Brain pericyte (primary cell): ENCODE measurements at places on chromosomes 13 and 19.

DNA sequence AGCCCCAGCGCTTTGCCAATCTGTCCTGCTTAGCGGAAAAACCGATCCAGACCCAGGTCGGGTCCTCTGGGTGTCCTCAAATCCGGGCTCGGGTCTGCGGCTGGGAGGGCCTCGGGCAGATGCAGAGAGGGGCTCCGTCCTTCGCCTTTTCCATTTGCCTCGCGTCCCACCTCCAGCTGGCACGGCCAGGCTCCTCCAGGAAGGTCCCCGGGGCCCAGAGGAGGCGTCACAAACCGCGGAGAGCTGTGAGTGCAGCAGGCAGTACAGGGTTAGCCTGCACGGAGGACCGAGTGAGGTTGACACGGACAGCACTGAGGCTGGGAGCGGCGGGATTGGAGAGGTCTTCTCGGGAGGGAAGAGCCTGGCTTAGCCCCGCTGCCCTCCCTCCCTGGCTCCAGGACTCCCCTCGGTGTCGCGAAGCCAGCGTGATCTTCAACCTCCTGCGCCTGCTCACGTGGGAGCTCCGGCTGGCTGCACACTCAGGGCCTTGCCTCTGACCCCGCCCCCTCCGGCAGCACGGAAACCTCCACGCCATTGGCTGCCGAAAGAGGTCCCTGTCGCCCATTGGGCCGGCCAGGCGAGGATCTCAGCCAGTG lies 2.8 kb upstream of the IFNL2 start:
- no peak for DNase-seq

DNA sequence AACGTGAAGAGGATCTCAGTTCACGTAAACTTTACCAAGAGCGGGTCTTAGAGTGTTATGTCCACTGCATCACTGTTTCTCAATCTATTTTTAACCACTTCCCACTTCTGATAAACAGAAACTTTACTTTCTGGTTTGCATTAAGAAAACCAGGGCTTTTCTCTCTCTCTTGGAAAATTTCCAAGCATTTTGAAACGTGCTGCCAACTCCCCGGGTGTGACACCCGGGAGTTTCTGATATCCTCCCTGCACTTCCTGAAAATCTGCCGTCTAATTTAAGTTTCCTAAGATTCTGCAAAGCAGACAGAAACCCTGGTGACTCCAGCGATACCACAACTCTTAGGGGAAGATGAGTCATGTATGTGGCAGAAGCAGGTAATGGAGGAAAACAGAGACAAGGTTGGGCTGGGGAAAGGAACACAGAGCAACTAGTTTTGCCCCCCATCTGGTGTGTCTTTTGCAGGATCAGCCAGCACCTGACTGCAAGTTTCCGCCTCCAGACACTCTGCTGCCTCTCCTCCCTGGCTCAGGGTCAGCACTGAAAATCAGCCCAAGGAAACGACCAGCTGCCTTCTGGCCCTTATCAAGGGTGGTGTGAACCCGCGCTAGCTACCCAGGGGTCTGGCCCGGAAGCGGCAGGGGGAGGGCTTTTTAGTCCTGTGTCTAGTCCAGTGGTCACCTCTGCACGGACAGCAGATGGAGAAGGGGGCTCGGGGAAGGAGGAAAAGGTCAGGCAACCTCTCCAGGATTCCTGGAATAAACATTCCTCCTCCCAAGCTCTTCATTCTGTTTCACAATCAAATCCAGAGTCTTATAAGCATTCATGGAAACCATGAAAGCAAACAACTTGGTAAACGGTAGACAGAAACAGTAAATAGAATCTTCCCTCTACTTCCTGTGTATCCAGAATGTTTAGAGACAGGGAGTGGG lies 11.3 kb upstream of the FFAR2 start:
- no peak for DNase-seq

DNA sequence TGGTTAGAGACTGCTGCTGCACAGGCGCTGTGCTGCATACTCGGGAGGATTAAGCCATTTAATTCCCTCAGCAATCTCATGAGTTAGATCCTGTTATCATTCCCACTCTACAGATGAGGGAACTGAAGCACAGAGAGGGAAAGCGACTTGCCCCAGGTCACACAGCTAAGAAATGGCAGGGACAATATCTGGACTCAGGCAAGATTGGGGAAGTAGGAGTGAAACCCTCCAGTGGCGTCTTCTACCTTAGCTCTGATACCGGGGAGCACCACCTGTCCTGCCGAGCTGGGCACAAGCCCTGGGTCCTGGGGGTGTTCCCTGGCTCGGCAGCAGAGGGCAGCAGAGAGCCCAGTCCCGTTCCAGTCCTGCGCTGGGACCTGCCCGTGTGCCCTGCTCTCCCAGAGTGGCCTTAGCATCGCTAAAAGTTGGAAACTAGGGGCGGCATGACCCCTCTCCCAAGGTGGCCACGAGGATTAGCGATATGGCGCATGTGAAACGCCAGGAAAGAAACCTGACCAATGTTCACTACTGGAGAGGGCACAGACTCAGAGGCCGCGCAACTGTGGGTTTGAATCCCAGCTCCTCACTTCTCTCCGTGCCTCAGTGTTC lies 20.5 kb downstream of the CYTH2 start:
- DNase-seq = no peak

DNA sequence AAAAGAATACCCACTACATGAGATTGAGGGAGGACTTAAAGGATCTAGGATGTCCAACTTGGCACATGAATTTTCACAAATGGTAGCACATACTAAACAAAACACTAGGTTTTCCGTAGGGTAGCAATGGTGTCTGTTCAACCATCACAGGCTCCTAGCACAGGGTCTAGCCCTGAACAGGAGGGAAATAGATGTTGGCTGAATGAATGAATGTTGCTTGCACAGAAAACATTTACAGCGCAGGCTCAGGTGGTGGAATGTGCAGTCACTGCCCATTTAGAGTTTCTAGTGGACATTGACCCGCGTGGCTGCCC lies 1.9 kb upstream of the MYCBP2 start:
- no peak for DNase-seq

- no peak for DNase-seq
These were observed 75.7 kb upstream of the KCTD15 start for GRCh38 chr19:33720691-33721682.

DNA sequence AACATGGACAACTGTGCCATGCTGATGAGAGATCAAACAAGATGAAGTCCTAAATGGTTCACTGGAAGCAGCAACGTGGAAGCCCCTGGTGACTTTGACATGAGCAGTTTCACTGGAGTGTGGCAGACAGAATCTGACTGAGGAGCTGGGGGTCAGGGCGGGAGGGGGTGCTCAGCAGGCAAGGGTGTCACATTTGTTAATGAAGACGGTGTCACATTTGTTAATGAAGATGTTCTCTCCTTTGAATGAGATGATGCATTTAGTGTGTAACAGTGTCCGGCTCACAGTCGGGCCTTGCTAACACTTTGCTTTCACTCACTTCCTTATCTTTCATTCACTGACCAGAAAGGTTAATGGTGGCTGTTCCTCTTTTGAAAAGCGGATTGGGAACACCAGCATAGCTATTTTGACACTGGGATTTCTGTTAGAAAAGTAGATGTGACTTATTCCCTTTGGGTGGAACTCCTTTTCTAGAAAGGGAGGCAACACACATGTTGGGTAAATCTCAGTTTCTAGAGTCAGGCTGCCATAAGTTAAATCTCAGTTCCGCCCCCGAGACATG lies 693.7 kb downstream of the UQCRFS1 start:
- DNase-seq = no peak

DNA sequence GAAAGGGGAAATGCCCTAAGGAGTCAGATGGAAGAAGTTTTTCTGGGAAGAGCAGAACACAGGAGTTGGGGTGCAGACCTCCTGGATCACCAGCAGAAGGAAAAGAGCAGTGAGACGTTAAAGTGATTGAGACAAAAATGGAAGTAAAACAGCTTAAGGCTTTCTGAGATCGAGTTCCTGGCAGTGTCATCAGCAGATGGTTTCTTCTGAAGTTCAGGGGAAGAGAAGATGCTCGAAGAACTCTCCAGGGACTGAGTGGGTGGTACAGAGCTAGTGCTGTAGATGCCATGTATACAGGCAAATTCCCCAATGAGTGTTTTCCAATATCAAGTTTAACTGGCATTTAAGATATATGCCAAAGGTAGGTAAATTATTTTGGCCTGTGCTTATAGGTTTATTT lies 272.2 kb upstream of the KLF12 start:
- DNase-seq = no peak
